ENCODE measurements at places on chromosomes 6 and 20. TPM values are rescaled to one million over a fixed set of nuclear protein-coding genes. Genes with fewer than 3 reads are reported as not detected.

Gene EPPIN
- not detected for total RNA-seq

Gene ZSCAN12
- total RNA-seq: 4.5 TPM

GRCh38 chr6:118551063-118552053, 3.3 kb downstream of the PLN start:
- H3K36me3 ChIP-seq: peaks cover 5% of the 10 kb centered on the region
- H3K4me3 ChIP-seq: no peak overlapping the region
- H3K27ac ChIP-seq: no peak overlapping the region
- DNase-seq: no peak
- no peaks in the 10 kb centered on the region for H3K27me3 ChIP-seq

DNA sequence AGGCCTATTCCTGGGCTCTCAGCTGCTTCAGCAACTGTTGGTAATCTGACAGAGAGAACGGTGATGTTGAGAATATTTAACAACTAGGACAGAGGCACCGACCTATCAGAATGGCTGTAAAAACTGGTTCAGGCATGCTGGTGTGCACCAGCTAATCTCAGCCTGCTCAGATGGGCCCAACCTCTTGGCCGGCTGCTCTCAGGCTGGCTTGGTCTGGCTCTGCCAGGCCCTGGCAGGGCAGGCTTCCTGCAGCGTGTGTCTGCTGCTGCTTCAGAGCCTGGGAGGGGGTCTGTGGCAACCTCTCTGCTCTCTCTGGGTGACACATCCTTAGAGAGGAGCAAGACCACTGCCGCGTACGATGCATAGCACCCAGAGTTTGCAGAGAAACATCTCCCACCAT, 4.8 kb downstream of the SLC2A12 start:
- H3K4me3 ChIP-seq: no peak overlapping the region
- no peaks in the 10 kb centered on the region for H3K27me3 ChIP-seq
- H3K27ac ChIP-seq: no peak overlapping the region

- H3K36me3 ChIP-seq: no peaks in the 10 kb centered on the region
- no peaks in the 10 kb centered on the region for H3K27me3 ChIP-seq
- no peak overlapping the region for H3K4me3 ChIP-seq
- H3K27ac ChIP-seq: no peak overlapping the region
- no peak for DNase-seq
- H3K4me1 ChIP-seq: peaks cover 6% of the 10 kb centered on the region
These were observed 123.2 kb upstream of the TMEM170B start for GRCh38 chr6:11414176-11414963.

- DNase-seq: no peak
- H3K36me3 ChIP-seq: no peaks in the 10 kb centered on the region
- H3K4me1 ChIP-seq: peaks cover 7% of the 10 kb centered on the region
- H3K27ac ChIP-seq: no peak overlapping the region
- H3K27me3 ChIP-seq: peaks cover 12% of the 10 kb centered on the region
- no peak overlapping the region for H3K4me3 ChIP-seq
These were observed 45.4 kb downstream of the RAB44 start for GRCh38 chr6:36743032-36743431.

- H3K4me1 ChIP-seq: peaks cover 26% of the 10 kb centered on the region
- H3K36me3 ChIP-seq: no peaks in the 10 kb centered on the region
- H3K27me3 ChIP-seq: peaks cover 57% of the 10 kb centered on the region
- H3K4me3 ChIP-seq: peak overlapping the region; percentile 77
- DNase-seq: no peak
These were observed 180.7 kb downstream of the TBXT start for GRCh38 chr6:165986914-165987482.

GRCh38 chr6:24397631-24398030, 5.1 kb upstream of the MRS2 start:
- H3K4me1 ChIP-seq: peaks cover 6% of the 10 kb centered on the region
- H3K27me3 ChIP-seq: peaks cover 37% of the 10 kb centered on the region
- no peaks in the 10 kb centered on the region for H3K36me3 ChIP-seq
- H3K27ac ChIP-seq: no peak overlapping the region
- no peak overlapping the region for H3K4me3 ChIP-seq
- no peak for DNase-seq

DNA sequence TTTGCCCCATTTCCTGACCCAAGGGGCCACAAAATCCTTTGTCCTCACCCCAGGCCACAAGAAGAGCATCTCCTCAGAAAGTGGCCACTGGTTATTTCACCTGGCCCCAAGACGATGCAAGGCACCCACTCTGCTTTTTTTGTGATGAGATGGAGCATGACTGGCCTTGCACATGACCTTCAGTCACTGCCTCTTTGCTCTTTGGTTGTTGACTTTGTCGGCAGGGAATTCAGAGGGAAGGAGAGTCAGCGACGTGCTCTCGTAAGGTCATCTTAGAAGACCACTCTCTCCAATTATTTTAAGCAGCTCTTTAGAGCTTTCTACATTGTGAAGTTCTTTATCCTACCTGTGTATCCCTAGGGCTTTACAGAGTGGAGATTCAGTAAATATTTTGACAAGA, 306.7 kb downstream of the PLCB1 start:
- DNase-seq: no peak
- H3K36me3 ChIP-seq: no peaks in the 10 kb centered on the region
- H3K4me3 ChIP-seq: no peak overlapping the region
- H3K4me1 ChIP-seq: peaks cover 1% of the 10 kb centered on the region

- no peaks in the 10 kb centered on the region for H3K36me3 ChIP-seq
- peaks cover 46% of the 10 kb centered on the region for H3K4me1 ChIP-seq
- peak overlapping the region; percentile 68 for H3K27ac ChIP-seq
- no peaks in the 10 kb centered on the region for H3K27me3 ChIP-seq
- no peak for DNase-seq
- no peak overlapping the region for H3K4me3 ChIP-seq
These were observed 5.8 kb downstream of the C6orf132 start for GRCh38 chr6:42136508-42137193.

GRCh38 chr6:82720992-82721391, 344.6 kb downstream of the UBE3D start:
- H3K36me3 ChIP-seq: no peaks in the 10 kb centered on the region
- H3K27ac ChIP-seq: no peak overlapping the region
- H3K27me3 ChIP-seq: peaks cover 31% of the 10 kb centered on the region

All from osteocyte (in vitro differentiated cells).